ENCODE measurements at places on chromosomes 12 and 14.

- no peak for DNase-seq
Observed at GRCh38 chr14:55873169-55873568, 245.0 kb upstream of the PELI2 start.

DNA sequence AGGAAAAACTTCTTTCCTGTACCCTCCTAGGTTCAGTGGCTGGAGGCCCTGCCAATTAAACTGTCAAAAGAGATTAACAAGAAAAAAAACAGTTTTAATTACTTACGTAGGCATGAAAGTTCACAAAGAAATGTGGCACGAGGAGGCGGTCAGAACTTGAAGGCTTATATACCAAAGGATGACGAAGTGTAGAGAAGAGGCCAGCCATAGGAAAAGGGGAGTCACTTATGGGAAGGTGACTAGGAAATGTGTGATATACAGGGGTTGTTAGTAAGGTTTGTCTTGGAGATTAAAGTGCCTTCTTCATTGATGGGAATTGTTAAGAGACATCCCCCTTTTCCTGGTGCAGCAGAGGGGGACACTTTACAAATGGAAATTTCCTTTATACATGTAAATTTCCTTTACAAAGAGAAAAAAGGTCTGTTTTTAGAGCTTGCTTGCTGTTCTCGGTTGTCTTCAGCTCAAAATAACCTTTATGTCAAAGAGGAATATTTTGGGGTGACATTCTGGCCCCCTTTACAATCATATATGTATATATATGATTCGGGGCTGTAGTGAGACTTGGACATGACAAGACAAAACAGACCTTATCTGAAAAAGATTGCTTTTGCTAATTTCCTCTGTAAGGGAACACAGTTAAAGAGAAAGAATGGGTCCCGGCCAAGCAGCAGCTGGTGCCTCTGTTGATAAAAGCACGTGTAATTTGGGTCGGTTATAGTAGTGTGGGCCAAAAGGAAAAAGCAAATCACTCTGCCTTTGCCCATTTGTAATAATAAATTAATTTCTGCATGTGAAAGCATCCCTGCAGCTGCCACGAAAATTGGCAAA, 38.6 kb downstream of the SYNE2 start:
- peak; percentile 52 for DNase-seq

- no peak for DNase-seq
Observed at GRCh38 chr14:87133073-87133801, 859.7 kb downstream of the GALC start.

DNA sequence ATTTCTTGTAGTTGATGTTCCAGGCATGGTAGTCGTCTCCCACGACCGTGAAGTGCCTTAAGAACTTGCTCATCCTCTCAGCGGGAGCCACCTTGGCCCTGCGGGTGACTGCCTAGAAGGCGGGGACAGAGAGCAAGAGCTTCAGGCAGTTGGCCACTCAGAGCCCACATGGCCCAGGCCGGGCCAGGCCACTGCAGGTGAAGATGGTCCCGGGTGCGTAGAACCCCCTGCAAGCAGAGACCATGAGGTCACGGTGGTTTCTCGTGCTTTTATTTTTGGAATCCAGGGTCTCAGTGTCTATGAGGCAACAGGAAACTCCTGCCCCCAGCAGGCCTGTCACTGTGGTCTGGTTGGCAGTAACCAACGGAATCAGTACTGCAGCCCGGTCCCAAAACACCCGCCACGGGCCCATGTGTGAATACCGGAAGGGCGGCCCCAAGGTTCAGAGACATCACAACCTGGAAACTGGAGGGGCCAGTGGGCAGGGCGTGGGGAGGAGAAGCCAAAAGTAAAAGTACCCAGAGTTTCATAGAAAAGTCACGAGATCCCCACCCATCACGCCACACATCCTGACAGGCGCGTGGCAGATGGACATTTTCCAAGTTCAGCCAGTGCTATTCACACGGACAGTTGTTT, 27.5 kb downstream of the HVCN1 start:
- DNase-seq, result no peak

DNA sequence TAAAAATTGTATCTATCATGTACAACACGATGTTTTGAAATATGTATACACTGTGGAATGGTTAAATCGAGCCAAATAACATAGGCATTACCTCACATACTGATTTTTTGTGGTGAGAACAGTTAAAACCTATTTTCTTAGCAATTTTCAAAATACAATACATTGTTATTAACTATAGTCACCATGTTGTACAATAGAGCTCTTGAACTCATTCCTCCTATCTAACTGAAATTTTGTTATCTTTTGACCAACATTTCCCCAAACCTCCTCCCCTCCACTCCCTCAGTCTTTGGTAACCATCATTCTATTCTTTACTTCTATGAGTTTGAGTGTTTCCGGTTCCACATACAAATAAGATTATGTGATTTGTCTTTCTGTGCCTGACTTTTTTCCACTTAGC, 6.8 kb upstream of the SLC38A2 start:
- no peak for DNase-seq

DNA sequence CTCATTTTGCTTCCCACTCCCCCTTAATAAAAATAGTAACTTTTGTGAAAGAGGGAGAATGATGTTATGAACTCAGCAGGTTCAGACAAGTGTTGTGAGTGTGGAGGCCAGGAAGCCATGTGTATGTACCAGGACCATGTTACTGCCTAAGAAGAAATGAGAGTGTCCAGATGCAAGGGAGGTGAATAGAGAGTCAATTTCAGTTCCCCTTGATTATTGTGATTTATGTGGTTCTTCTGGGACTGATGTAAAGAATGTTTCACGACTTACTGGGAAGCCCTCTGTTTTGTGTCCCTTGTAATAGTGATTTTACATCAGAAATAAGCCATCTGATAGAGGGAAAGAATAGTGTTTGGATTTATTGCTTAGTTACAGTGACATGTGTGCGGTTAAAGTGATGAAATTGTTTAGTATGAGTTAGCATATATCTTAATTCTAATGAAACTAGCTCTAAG, 32.5 kb downstream of the FBXO34 start:
- no peak for DNase-seq

DNA sequence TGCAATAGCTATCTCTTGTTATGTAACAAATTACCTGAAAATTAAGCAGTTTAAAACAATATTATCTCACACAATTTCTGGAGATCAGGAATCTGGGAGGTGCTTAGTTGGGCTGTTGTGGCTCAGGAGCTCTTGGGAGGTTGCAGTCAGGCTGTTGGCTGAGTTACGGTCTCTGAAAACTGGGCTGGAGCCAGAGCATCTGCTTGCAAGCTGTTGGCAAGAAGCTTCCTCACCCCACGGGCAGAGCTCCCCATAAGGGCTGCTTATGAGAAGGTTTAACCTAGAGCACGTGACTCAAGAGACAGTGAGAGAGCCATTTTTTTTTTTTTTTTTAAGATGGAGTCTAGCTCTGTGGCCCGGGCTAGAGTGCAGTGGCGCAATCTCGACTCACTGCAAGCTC, 346.8 kb downstream of the ATP23 start:
- DNase-seq, result no peak

- DNase-seq, result no peak
Observed at GRCh38 chr12:70305794-70306193, 60.3 kb upstream of the KCNMB4 start.

- no peak for DNase-seq
Observed at GRCh38 chr12:85281636-85282312, 1.8 kb downstream of the ALX1 start.

DNA sequence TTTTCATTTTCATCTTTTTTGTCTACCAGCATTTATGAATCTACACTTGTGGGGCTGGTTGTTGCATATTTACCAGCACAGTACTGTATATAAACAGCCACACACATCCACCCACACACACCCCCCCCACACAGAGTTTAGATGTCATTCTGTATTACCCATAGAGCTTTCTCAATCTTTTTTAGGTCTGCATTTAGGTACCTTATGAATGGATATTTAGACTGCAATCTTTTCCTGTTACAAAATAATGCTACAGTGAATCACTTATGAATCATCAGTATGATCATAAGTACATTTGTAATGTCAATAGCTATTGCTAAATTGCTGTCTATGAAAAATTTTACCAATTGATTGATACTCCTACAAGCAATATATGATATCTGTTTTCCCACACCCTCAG, 67.3 kb upstream of the STK38L start:
- no peak for DNase-seq

- DNase-seq, result peak; percentile 91
Observed at GRCh38 chr14:93431036-93431670, 414 bp downstream of the UNC79 start.

All from NCI-H1092 treated with DMSO at 0.1 percent for 48 hours (cell line).